Fibroblast of lung (primary cell): ENCODE measurements at places on chromosomes 5 and 9.

DNA sequence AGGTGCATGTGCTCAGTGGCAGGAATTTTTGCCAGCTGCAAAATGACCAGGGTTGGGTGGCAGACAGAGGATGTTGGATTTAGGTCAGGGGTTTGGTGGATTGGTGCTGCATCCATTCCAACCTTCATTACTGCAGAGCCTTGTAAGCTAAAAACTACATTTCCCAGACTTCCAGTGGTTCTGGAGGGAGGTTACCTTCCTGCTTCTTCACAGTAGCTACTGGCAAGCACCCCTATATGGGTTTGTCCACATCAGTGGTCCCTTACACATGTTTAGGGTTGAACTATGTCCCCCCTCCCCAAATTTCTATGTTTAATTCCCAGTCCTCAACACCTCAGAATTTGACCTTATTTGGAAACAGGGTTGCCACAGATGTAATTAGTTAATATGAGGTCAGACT lies 20.7 kb upstream of the IL17B start:
- no peak for DNase-seq

- DNase-seq, result no peak
These were observed 52.4 kb upstream of the PHYKPL start for GRCh38 chr5:178284996-178285395.

- no peak for DNase-seq
These were observed 56.6 kb upstream of the SPTLC1 start for GRCh38 chr9:92171822-92172221.

- DNase-seq, result no peak
These were observed 77.9 kb downstream of the LHFPL2 start for GRCh38 chr5:78570646-78571045.
